Nucleus accumbens (tissue), 56 donors: ENCODE measurements at places on chromosomes 4 and X.

DNA sequence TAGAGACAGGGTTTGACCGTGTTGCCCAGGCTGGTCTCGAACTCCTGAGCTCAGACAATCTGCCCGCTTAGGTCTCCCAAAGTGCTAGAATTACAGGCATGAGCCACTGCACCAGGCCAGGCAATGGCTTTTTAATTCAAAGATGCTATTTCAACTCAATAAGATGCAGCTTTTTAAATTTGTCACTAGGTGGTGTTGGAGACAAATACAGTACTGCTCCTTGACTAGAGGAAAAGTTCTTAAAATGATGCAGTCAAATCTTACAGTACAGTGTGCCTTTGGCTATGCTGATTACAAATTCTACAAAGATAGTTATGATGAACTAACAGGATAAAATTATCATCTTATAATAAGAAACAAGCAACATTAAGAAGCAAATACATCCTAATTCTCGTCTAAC, 441.1 kb downstream of the KCNIP4 start:
- no peak for DNase-seq

DNA sequence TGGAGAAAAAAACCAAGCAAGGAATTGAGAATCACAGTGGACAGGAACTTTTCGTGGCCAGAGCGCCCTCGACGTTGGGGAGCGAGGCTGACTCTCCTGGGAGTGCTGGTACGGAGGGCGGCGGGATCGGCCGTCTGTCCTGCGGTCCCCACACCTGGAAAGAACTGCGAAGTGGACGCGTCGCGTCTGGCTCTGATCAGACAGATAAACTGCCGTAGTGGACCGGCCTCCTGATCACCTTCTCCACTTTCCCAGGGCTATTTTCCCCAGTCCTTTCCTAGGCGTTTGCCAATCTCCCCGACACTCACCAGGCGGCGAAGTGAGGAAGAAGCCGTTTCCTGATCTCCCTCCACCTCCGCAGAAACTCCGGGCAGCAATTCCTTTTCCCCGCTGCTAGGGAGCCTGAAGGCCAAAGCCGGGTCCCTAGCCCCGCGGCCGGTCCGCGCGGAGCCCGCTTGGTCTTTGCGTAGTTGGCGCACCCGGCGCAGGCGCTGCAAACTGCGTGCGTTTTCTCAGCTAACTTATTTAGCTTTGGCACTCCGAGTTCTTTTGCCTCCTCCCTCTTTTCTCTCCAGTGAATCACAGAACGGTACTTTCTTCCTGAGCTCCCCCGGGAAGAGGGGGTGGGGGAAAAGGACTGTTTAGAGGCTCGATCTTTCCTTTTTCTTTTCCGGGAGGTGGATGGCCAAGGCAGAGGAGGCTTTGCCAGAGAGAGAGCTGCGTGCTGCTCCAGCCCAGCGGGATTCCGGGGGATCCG, at the start of gene ARSJ:
Gene ARSJ (minus strand): TSS at position 500 of the 757 bp plus-strand sequence. CDS start 813 bp downstream, outside the sequence.
- DNase-seq: peak; percentile 36

DNA sequence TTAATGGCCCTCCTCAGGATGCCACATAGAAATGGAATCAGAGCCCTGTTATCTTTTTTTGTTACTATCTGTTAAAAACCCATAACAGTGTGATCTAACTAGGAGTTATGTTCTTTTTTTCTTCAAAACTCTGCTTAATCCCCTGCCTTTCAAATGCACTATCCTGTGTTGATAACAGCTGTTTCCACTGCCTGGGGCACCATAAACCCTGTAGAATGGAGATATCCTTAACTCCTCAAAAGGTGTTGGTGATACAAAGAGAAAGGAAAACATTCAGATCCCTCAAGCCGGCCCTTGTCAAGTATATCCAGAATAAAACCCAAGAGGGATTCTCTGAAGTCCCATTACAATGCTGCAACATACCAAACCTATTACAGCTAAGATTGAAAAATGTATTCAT, 108.6 kb downstream of the ACTRT1 start:
- no peak for DNase-seq

- DNase-seq: peak; percentile 8
These were observed 1.2 kb upstream of the MORF4L2 start for GRCh38 chrX:103687696-103688201.

DNA sequence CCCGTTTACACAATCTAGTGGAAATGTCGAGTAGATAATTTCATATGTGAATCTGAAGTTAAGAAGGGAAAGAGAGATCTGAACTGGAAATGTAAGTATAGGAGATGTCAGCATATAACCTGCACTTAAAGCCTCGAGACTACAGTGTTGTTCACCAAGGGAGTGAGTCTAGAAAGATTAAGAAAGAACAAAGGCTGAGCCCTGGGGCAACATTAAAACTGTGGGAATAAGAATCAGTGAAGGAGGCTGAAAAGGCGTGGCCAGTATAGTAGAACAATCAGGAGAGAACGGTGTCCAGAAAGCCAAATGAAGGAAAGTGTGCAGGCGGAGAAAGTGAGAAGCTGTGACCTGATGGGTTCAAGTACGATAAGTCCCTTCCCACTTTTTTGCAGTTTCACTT, 118.8 kb upstream of the TENM3 start:
- no peak for DNase-seq

GRCh38 chrX:153955228-153955732, 10.8 kb upstream of the RENBP start:
- no peak for DNase-seq

- no peak for DNase-seq
These were observed 115.2 kb downstream of the MBNL3 start for GRCh38 chrX:132373610-132374009.

- DNase-seq: no peak
These were observed 191.1 kb downstream of the KCTD8 start for GRCh38 chr4:44257461-44257860.

DNA sequence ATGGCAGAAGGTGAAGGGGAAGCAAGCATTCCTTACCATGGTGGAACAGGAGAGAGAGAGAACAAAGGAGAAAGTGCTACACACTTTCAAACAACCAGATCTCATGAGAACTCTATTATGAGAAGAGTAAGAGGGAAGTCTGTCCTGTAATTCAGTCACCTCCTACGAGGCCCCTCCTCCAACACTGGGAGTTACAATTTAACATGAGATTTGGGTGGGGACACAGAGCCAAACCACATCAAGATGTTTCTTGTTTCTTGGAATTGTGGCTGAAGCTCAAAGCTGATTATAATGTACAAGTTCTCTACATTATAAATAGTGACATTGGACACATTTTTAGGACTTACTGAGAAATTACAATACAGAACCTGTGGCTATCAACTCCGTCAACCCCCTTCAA, 29.5 kb upstream of the TAPT1 start:
- no peak for DNase-seq

DNA sequence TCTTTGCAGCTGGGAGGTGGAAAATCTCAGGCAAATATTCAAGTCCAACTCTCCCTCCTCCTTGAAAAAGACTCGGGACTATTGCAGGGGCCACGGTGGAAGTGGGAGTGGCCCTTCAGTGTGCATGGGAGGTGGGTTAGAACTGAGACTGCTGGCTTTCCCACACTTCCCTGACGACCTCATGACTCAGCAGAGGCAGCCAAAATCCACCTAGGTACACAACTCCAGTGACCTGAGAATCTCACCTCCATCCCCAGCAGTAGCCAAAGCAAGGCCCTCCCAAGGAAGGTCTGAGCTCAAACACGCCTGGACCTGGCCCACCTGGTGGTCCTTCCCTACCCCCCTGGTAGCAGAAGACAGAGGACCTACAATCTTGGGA, 6.2 kb upstream of the UGT2B17 start:
- DNase-seq: no peak

DNA sequence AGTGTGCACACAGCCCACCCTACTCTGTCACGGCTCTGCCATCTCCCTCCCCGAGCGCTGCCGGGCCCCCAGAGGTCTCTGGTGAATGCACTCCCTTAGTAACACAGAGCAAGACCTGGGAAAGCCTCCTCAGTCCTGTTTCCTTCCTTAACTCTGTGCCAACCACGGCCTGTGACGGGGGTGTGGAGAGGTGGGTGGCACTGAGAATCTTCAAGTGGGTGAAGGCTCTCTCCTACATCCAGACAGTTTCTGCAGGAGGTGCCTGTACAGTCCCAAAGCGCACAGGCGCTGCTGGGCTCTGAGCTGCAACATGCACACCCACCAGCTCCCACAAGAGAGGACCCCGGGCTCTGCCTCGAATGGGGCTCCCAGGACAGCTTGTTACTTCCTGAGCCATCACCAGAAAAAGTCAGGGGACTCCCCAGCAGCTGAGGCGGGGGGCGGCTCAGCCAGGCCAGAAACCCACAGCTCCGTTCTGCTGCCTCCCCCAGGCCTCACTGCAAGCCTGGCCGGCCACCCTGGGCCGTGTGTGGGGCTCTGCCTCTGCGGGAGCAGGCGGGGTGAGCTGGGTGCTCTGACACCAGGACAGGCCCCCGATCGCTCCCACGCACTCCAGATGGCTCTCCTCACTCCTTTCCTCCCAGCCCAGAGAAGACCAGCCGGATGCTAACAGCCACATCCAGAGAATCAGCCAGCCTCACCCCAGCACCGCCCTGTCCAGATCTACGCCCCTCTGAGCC, 29.7 kb downstream of the FAM53A start:
- no peak for DNase-seq

DNA sequence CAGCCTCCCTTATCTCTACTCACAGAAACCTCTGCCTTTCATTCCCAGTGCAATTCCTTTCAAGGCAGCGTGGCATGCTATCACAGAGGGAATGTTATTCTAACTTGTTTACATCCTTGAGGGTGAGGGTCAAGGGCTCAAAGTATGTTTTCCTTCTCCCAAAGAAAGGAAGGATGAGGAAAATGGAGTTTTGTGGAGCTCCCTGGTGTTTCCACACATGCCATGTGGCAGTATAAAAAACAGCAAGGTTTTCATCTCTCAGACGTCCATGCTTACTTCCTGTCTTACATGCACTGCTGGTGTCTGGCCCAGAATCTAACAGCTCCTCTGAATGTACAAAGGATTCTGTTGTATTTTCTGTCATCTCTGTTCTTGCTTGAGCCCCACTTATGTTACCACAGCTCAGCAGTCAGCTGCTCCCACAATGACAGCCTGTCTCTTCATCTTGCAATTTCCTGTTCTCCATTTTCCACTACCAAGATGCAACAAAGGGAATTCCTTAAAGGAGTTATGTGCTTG, 128.0 kb downstream of the SNCA start:
- DNase-seq: peak; percentile 2

DNA sequence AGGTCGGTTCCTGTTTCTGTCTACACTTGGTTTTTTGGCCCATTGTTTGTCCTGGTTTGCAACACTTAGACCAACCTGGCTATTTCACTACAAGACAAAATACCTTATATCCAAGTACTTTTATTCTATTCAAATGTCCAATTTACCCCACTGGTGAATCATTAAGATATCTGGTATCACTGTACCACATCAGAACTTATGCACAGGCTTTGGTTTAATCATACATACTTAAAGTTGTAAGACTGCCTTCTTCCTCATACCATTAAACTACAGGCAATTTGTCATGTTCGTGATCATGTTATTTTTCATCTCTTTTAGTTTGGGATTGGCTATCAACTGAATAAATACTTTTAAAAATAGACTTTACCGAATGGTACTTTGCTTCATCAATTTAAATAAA, 53.0 kb upstream of the ATOH1 start:
- DNase-seq: no peak

DNA sequence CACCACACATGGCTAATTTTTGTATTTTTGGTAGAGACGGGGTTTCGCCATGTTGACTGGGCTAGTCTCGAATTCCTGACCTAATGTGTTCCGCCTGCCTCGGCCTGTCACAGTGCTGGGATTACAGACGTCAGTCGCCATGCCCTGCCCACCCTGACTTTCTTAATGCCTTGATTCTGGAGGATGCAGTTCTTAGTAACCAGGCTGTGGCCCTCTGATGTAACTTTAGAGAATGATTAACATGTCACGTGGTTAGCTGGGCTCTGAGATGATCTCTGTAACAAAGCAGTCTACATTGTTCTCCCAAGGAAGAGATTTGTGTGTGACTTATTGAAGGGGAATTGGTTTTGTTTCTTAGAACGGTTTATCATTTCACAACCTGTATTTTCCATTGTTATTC, 30.6 kb downstream of the ANK2 start:
- no peak for DNase-seq

DNA sequence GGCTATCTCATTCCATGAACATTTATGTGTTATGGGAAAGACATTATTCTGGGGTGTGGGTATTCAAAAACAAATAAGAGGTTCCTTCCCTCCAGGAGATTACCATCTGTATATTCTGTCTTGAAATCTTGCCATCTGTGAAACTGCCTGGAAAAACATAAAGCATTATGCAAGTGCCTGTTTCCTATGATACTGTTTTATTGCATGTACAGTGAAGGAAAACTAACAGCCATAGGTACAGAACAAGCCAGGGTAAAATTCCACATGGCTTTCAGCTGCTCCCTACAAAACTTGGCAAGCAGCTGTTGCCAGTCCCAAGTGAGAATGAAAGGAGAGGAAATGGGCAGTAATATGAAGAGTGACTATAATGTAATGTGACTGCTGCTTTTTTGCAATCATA, 136.0 kb downstream of the GUCY2F start:
- DNase-seq: no peak

DNA sequence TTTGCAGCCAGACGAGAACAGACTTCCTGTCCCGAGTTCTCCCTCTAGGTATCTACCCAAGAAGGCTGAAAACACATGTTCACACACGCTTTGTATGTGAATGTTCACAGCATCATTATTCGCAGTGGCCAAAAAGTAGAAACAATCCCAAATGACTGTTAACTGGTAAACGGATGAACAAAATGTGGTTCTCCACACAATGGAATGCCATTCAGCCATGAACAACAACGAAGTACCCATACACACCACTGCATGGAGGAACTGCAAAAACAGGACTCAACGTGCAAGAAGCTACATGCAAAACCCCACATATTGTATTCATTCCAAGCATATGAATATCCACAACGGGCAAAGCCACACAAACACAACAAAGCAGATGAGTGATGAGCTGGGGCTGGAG, 45.0 kb downstream of the PDHA1 start:
- DNase-seq: no peak
